ENCODE measurements at places on chromosomes 7 and 10.
A peak's percentile ranks its signal among the peaks of the same experiment; 100 is the strongest.

- DNase-seq, result no peak
These were observed 207.6 kb downstream of the FRMD4A start for GRCh38 chr10:14123139-14123538.

GRCh38 chr7:132613737-132614136 is 37.5 kb upstream of the PLXNA4 start:
- no peak for DNase-seq

GRCh38 chr7:157854066-157854891 is 517.5 kb downstream of the DNAJB6 start:
- peak; percentile 34 for DNase-seq

GRCh38 chr10:18658271-18659124 is 733 bp upstream of the ARL5B start:
- DNase-seq, result peak; percentile 25

DNA sequence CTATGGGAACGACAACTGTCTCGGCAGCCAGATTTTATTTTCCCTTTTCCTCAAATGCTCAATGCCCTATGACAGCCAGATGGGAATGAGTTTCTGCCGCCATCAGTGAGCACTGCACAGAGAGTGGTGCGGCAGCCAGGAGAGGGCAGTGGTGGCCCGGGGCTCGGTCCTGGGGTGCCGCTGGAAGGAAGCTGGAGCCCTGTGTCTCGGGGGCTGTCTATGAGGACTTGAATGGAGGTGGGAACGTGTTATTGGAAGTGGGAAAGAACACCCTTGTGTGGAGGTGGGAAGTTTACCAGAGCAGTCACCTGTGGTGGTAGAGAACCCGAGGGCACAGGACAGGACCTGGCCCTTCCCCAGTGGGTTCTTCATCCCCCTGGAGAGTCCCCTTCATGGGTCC is 35.8 kb downstream of the JAKMIP3 start:
- no peak for DNase-seq

- DNase-seq, result no peak
These were observed 972 bp downstream of the ORC5 start for GRCh38 chr7:104206841-104207240.

DNA sequence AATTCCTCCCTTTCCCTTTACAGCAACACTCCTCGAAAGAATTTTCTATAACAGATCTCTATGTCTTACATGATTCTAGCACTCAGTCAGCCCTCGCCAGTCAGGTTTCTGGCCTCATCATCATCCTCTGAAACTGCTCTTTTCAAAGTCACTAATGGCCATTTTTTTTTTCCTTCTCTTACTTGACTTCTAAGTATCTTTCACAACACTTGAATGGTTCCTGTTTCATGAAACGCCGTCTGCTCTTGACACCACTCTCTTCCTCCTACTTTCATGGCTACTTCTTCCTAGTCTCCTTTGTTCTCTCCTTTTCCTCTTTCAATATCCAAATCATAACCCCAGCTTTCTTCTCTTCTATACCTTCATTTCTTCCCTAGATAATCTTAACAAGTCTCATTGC is 100.5 kb upstream of the NRP1 start:
- DNase-seq, result no peak

GRCh38 chr10:109882251-109883057 is 40.9 kb downstream of the XPNPEP1 start:
- no peak for DNase-seq

DNA sequence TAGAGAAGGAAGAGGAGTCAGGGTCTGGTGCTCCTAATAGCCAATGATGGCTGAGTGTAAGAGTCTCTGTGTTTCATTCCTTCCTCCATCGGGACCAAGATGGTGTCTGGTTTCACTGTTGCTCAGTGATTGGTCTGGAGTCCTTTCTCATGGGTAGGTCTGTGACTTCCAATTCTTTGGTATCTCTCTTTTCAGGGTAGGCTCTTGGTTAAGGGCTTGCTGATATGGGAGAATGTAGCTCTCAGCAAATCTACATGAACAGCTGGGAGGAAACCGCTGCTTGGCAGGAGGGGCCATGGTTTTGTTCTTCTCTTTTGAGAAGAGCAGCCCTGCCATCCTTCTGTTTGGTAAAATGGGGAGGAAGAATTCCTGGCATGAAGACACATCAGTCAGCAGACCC is 209.1 kb upstream of the PODXL start:
- no peak for DNase-seq

- DNase-seq, result no peak
These were observed 86.4 kb upstream of the GNA12 start for GRCh38 chr7:2930310-2931033.

DNA sequence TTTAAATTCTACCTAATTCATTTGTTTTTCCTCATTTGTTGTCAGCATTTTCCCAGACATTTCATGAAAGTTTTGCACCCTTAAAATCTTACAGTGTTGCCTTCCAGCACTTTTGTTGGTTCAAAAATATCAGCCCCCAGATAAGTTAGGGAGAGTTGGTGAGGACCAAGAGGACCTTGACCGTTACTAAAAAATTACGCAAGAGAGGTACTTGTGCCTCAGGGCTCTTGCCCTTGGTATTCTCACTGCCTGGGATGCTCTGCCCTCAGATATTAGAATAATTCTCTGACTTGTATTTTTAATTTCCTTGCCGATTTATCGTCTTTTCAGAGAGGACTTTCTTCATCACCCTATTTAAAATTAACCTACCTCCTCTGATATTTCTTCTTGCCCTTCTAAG is 3.5 kb upstream of the AKR1B15 start:
- no peak for DNase-seq

- peak; percentile 34 for DNase-seq
These were observed 167.0 kb upstream of the PPP1R3A start for GRCh38 chr7:114085592-114086501.

DNA sequence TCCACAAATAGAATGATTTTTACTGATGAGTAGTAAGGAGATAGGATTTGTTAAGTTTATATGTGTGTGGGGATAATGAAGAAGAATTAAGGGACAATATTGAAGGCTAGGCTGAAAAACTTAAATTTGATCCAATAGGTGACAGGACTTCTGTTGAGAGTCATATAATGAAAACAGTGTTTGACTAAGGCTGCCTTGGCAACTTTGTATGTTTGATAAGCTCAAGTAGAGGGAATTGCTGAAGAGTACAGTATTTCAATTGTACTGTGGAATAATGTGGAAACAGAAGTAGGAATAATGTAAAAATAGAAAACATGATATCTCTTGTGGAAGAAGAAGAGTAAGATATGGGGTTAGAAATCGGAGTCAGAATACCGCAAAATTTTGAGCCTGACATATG is 10.5 kb downstream of the R3HCC1L start:
- no peak for DNase-seq

DNA sequence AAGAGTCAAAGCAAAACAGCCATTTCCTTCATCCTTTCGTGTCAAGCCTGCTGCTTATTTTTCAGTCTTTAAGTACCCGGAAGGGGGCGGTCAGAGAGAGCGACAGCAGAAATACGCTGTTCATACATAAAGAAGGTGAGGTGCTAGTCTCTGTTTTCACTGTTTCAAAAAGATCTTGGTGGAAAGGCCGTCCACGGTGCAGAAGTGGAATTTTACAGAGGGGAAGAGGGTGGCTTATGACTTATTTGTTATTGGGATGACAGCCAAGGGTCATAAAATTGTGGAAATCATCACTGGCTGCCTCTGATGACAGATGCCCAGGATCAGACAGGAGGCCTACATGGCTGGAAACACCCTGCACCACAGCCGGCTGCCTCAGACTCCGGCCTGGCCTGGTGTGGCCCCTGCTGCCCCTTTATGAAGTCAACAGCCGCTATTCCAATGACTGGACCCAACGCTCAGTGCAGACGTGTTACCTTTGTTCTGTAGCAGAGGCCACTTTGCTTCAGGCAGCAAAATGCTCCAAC is 57.0 kb downstream of the HIPK2 start:
- peak; percentile 14 for DNase-seq

DNA sequence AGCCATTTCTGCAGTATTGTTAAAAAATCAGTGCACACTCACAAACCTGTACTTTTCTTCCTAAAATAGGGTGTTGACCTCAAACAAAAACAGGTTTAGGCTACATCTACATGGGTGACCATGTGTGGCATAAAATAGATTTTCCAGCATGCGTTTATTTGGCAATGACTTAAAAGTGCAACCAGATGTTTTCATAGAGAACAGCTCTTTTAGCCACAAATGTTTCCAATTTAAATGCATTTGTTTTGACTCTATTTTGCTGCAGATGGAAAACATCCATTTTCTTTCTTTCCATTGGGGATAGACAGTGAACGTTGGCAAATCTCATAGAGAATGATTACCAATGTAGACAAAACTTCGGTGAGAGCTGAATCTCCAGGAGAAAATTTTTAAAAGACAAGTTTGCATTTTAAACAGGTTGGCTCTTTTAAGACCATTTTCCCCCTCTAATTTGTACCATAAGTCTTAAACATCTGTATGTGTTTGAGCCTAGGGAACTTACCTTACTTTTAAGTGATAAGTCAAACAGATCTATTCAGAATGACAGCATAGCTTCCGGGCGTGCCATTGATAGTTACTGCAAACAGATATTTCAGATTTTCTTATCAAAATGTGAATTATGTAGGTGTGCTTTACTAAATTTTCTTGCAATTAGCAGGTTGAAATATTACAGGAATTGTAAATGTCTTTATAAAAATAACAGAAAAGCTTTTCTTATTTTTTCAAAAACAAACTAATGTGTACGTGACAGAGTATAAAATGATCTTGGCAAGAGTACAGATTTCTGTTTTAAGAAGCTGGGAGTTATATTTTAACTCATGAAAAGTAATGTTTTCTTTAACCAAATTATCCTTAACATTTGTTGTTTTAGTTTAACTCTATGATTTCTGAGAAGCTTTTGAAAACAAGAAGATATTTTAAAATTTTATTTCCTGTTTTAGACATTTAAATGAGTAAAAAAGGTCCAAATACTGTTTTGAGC is 144.9 kb downstream of the HGF start:
- no peak for DNase-seq

GRCh38 chr7:80480566-80480965 is 31.3 kb downstream of the GNAT3 start:
- DNase-seq, result no peak

GRCh38 chr10:10967581-10968256 is 50.0 kb upstream of the CELF2 start:
- DNase-seq, result no peak

DNA sequence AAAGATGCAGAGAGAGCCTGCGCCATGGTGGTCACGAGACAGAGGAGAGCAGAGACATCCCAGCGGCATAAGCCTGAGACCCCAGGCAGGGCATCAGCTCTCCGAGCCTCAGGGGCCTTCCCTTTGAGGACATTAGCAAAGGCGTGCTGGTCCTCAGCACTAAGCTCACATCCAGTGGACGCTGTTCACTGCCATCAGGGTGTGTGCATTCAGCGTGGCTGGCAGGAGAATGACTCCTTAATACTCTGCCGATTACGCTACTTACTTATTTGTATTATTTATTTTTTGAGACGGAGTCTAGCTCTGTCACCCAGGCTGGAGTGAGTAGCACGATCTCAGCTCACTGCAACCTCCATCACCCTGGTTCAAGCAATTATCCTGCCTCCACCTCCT is 290.2 kb downstream of the KLF6 start:
- no peak for DNase-seq

- DNase-seq, result peak; percentile 87
These were observed 15.4 kb downstream of the SEC24C start for GRCh38 chr10:73759512-73760115.

- no peak for DNase-seq
These were observed 68.0 kb upstream of the CTTNBP2 start for GRCh38 chr7:117941138-117941810.

DNA sequence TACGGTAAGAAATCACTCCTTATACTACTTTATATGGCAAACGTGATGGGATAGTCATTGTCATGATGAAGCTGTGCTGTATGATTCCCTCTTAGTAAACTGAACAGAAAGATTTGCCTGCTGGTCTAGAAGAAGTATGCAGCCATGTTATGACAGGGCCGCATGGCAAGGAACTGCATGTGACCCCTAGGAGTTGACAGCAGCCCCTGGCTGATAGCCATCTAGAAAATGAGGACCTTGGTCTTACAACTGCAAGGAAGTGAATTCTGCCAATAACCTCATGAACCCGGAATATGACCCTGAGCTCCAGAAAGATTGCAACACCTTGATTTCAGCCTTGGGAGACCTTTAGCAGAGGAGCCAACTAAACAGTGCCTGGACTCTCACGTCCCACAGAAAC is 193.3 kb downstream of the SEMA3E start:
- DNase-seq, result no peak

- no peak for DNase-seq
These were observed 77.2 kb upstream of the PDGFA start for GRCh38 chr7:596819-597182.

DNA sequence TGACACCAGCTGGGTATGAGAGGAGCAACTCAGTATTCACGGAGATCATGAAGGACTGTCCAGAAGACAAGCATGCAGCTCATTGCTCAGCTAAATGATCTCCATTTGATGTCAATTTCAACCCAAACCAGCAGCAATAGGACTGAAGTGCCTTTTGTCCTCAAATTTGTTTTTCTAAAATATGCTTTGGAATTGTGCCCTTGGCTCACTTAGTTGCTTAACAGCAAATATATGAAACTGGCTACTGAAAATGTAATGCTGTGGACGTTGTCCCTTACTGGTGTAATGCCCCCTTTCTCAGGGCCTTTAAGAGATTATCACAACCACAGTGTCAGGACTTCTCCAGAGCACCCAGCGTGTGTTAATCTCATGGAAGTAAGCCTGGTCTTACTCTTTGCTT is 236.2 kb downstream of the SKIDA1 start:
- DNase-seq, result no peak

DNA sequence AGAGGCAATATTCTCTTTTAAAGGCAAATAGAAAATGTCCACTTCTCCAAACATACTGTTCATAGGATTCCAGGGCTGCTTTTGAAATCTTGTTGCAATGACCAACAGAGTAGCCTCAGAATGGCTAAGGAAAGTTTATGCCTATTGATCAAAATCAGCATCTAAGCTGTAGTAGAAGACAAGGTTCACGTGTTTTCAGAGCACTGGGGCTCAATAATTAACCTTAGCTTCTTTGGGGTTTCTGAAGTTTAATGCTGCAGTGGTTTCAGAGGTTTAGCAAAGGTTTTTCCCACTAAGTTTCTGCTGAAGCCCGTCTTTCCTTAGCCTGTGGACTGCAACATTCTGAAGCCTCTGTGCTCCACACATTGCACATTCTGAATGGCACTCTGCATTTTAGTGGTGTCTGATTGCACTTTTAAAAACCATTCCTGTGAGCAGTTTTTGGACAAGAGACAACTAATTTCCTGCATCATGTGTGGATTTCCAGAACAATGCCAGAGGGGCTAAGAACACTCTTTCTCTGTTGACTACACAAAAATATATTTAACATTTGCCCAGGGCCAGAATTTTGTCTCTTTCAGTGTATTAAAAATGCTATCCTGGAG is 342.5 kb downstream of the PTEN start:
- DNase-seq, result no peak

GRCh38 chr10:36440539-36440938 is 684.9 kb upstream of the ANKRD30A start:
- DNase-seq, result no peak

DNA sequence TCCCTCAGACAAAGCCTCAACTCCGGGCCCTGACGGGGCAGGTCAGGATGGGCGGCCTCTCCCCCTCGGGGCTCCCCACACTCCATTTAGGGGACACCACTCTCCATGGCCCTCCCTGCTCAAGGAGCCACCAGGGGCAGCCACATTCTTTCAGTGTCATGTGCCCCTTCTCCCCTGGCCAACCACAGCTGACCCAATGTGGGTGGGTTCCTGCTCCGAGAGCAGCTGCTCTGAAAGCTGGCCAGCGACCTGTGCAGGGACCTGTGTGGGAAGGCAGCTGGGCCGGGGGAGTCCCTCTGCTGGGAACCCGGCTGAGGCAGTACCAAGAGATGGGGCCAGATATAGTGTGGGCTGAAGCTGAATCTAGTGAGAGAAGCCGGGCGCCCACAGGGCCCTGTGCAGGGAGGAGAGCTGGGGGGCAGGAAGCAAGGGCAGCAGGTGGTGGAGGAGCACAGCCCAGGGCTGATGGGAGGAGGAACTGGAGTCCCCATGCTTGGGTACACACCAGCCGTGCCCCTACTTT is 40.6 kb upstream of the NPFFR1 start:
- DNase-seq, result peak; percentile 11

Measured in CD4-positive, alpha-beta T cell treated with Interleukin-17A for 1 hour (primary cell).